Stimulated activated CD4-positive, alpha-beta T cell treated with anti-CD3 and anti-CD28 coated beads, Interleukin-15, amount 100 ng/mL, for 24 hours (primary cell): ENCODE measurements at places on chromosomes 1 and 21.

- no peak for DNase-seq
Measured at GRCh38 chr1:182676274-182676673, 8.1 kb downstream of the RGS8 start.

DNA sequence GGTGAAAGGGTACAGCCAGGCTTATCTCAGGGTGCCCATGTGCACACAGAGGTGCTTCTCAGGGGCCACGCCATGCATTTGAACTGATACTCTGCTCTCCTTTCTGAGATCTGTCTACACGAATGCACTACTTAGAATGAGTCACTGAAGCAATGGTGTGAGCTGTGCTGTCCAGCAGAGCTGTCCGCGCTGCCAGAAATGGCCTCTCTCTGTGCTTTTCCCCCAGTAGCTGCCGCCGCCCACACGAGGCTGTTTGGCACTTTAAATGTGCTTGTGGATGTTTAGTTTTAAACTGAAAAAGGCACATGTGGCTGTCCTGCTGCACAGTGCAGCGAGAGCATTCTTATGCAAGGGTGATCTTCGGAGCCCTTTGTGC, 87.1 kb upstream of the COL6A1 start:
- no peak for DNase-seq

DNA sequence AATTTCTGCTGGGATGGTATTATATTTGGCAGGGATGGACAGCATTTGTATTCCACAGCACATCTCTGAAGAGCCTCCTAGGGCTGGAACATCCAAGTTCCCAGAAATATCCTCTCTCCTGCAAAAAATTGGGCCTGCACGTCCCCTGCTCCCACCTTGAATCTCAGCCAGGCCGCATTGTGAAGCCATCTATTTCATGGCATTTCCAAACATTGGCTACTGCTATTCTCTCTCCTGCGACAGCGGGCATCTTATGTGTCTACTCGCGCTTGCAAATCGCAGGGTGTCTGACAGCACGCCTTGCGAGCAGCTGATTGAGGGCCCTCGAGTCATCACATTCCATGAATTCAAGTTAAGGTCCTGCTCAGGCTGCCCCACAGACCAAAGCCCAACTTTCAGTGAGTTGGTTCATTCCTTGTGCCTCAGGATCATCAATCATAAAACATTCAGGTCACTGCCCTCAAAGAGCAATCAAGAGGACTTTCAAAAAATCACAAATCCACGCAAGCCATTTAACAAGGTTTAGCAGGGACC, 15.8 kb downstream of the RGS8 start:
- no peak for DNase-seq

DNA sequence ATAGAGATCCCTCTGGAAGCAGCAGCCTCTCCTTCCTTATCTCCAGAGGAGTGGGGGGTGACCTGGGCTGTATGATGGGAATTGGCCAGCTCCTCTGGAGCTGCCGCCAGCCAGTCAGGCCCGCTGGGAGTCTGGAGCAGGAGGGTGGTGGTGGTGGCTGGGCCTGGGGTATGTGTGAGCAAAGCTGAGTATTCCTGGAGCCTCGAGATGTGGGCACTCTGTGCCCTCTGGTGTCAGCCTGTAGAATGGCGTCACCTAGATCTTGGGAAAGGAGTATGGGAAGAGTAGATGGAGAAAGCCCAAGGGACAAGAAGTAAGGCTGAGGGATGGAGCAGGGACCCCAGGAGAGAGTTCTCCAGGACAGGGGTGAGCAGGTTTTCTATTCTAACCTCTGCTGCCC, 16.0 kb downstream of the VANGL2 start:
- no peak for DNase-seq

DNA sequence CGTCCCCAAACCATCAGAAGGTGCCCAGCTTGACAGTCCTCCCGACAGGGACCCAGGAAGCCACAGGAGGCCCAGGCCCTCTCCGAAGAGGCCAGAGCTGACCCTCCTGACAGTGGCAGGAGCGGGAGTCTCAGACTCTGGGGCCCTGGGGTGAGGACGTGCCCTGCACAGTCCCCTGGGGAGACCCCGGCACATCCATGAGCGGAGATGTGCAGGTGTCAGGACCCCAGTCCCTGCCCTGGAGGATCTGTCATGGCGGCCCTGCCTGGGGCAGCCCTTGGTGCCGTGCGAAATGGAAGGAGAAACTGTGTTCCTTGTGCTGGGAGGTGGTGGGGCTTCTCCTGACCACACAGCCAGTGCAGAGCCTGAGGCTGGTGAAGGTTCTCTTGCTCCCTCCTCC, 55.8 kb downstream of the OBSCN start:
- no peak for DNase-seq

- DNase-seq: no peak
Measured at GRCh38 chr1:245682638-245683628, 528.1 kb downstream of the KIF26B start.

DNA sequence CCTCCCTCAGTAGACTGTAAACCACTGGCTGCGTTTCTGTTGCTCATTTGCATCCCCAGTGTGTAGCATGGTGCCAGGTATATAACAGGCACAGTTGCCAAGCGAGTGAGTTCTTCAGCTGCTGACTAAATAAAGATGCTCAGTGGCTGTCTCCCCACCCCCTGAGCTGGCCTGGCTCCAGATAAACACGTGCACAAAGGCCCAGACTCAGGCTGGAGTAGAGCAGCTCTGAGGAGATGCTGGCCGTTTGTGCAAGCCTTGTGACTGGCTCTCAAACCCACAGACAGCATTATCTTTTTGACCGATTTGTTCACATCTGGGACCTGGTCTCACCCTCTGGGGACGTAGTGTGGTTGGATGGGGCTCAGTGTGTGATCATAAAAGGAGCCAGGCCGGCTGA, 7.1 kb downstream of the CHRNB2 start:
- DNase-seq: no peak

DNA sequence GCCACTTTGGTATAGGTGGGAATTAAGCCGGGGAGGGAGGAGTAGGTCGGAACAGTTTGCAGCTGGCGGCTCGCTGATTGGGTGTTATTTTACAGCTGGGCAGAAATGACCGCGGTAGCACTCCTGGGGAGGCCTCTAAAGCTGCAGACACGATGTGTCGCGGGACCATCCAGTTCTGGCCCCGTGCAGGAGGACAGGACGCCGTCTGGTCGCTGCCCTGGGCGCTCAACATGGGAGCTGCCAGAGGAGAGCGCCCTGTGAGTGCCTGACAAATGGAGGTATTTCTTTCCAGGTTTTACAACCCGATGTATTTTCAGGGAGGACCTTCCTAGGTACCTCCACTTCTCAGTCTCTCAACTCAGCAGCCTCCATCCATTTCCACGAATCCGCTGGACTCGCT, 46.2 kb downstream of the CDC7 start:
- no peak for DNase-seq

GRCh38 chr1:225754940-225755641, 22.5 kb upstream of the SRP9 start:
- DNase-seq: no peak

DNA sequence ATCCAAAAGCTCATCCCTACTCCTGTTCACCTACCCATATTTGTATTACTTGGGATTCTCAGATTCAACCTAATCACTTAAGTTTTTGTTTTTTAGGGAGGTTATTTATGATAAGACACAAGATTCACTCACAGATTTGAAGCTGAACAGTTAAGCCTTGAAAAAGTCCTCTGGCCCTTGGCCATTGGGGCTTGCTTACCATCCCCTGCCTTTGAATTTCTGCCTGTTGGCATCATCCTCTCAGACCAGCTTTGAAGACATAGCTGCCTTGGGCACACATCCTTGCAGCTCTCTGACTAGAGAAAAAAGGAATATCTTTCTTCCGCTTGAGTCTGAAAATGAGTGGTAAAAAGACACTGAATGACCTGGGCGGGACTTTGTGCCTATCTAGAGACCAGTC, 41.8 kb upstream of the RALGPS2 start:
- DNase-seq: no peak

DNA sequence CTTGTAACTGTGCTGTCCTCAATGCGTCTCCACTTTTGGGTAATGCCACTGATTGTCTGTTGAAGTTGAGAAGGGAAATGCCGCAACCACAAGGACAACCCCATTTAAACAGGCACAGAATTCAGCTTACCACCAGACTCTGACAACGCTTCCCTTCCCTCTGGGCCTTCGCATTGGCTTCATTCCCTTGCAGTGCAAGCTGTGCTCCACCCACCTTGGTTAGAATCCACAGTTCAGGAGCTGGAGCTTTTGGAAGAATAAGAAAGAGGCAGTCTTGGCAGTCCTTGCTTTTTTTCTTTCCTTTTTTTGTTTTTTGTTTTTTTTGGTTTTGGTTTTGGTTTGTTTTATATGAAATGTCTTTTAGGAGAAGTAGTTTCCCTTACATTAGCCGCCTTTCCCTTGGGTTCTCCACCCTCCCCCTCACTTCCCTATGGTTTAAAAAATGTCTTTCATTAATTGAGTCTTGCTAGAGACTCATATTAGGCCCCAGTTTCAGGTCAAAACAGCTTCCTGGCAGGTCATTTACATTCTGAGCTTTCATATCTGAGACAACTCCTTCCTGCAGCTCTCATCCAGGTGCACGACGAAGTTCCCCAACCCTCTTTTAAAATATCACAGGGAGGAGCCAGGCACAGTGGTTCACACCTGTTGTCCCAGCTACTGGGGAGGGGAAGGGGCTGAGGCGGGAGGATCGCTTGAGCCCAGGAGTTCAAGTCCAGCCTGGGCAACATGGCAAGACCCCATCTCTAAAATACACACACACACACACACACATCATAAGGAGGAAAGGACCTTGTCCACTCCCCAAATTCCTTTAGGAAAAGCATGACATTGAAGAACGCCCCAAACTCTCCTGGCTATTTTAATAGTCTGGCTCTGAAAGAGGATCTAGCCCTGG, 20.7 kb upstream of the LAX1 start:
- peak; percentile 11 for DNase-seq

GRCh38 chr1:61961009-61961408, 218.7 kb downstream of the PATJ start:
- DNase-seq: no peak

- DNase-seq: peak; percentile 65
Measured at GRCh38 chr1:37795340-37796125, 1.9 kb downstream of the MANEAL start.

DNA sequence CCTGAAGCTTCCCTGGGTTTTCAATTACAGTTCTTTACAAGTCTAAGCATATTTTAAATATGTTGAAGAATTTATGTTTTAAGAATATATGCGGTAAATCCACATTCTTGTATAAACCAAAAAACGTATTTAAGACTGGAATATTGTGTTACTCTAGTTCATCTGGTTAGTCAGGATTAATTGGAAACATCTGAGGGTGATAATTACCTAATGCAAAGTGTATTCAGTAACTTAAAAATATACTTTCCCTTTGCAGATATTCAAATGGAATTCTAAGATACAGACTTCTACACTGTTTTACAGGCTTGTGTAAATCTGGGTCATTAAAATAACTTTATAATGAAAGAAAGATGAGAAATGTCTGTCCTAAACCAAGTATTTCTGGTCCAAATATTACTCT, 302.0 kb downstream of the VAV3 start:
- DNase-seq: no peak

GRCh38 chr1:31860581-31860980, 44.8 kb upstream of the SPOCD1 start:
- DNase-seq: no peak

DNA sequence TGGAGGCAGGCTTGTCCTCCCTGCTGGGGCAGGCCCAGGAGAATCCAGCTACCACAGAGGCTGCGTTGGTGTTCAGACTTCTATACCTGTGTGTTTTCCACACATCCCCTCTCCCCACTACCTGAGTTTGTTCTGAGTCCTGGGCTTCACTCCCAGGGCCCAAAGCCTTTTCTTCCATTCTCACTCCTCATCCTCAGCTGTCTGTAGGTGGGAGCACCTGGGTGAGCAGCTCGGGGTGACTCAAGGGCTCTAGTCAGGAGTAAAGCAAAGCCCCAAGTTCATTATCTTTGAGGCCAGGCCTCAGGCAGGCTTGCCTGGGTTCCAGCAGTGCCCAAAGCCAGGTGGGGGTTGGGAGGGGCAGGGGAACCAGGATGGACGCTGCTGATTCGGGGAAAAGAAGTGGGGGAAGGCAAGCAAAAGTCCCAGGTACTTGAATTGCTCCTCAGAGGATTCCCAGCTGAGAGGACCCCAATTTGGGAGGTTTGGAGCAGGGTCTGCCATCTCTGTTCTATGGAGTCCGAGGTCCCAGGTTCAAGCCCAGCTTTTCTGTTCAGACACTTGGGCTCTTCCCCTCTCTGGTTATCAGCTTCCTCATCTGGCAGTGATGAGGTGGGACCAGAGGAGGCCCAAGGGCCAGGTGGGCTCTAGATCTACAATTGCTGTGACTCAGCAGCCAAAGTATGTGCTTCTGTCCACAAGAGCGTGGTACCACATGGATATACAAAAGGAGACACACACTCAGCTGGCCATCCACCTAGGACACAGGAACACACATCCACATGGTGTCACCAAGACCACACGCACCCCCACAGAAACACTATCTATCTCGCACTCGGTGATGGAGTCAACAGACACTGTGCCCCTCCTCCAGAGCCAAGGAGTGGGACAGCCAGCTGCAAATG, 5.8 kb upstream of the PTPN7 start:
- no peak for DNase-seq

DNA sequence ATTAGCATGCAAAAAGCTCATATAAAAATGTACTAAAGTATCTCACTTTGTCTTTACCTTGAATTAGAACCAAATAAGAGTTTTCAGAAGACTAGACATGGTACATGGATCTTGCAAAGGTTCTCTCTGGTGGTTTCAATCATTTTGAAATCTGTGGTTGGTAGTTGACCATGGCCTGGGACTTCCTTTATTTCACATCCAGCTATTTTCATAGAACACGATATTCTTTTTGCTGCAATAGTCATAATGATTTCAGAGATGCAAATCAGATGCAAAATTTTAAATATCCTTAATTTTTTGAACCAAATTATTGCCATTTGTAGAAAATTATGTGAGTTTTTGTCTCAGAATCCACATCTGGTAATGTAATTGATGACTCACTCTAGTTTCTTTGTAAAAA, 375.1 kb upstream of the ZP4 start:
- DNase-seq: no peak

DNA sequence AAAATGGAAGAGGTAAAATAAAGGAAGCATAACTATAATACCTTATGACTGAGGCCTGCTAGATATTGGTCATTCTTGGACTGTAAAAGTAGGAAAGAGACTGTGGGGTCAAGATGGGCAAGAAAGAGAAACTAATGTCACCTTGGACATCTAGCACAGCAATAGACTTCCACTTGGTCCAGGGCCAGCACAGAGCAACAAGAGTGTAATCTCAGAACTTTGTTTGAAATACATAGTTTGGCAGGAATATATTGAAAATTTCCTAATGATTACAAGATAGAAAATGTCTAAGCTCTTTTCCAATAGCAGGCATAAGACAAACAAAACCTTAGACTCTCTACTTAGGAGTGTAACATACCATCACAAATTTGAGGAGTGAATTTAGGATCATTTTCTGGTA, 4.6 kb downstream of the LRRC8C start:
- DNase-seq: no peak

- no peak for DNase-seq
Measured at GRCh38 chr1:159825564-159825963, 1.1 kb upstream of the SLAMF8 start.

DNA sequence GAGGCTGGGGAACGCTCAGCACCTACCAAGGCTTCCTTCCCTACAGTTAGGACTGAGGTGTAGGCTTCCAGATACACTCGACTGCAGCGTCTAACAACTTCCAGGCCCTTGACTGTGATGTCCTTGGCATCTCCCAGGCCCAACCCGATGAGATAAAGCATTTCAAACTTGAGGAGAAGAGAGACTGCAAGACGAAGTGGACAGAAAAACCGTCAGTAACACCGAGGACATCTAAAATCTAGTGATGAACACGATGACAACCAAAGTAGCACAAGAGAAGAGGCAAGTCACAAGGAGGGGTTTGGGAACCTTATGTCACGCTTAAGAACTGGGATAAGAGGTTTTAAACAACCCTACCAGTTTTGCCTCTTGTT, 314 bp downstream of the DPH5 start:
- peak; percentile 16 for DNase-seq
